ENCODE measurements at places on chromosomes 7 and 10.

DNA sequence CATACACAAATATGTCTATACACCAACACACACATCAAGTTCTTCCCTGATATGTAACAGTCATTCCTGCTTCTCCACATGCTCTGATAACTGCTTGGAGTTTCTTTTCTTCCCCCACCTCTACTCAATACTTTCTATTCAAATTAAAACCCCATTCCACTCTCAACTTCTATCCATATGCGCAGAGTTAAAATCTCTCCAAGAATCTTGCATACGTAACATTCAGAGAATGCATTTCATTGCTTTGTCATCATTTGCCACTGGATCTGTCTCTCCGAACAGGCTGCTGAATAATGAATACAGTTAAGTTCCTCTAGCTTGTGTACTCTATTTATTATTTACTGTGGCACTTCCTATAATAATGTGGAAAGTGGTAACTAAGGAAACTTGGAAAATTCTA lies 68.8 kb downstream of the DGKB start:
- no peak for DNase-seq

GRCh38 chr10:125023862-125024496 lies 82.1 kb downstream of the ZRANB1 start:
- DNase-seq, result no peak

DNA sequence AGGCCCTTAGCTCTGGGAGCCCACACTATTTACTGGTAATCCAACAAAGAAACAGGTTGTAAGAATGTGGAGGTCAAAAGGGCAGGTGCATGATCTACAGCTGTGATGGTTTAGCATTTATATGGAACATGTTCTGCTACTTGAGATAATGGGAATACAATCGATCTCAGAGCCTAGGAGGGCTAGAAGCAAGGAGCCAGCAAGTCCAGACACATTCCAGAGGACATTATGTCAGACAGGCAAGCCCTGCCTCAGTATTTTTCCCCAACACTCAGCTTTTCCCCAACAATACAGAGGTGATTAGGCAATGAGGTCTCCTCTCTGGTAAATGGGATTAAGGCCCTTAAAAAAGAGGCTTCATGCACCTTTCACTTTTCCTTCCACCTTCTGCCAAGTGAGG lies 21.4 kb upstream of the GNAT3 start:
- DNase-seq, result no peak

DNA sequence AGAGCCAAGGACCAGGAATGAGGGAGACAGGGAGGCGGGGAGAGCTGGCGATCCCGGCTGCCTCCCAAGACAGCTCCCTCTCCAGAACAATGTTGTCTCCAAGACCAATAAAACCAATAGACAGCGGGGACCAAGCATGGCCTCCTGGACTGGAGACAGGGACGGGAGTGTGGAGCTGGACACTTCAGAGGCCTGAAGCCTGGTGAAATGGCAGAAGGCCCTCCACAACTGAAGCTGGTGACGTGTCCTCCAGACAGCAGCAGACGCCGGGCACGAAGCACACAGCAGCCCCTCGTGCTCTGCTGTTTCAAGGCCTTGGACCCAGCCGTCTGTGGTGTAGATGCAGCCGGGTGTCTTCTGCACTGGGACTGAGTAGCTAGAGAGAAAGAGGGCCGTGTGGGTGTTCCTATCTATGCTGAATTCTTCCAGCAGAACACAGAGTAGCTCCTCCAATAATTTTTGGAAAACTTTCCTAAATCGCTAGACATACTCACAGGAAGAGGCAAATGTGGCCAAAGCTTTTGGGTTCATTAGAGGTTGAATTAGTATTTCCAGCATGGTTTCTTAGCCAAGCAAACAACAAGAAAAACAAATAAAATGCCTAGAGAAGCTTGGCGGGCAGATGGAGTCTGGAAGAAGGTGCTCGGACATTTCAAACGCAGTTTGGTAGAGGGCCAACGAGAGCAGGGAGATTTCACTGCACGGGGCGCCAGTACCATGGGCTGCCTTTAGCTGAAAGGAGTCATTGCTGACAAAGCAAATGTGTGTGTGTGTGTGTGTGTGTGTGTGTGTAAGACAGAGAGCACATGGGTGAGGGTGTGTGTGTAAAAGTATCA lies 570.4 kb downstream of the TCERG1L start:
- DNase-seq, result no peak

DNA sequence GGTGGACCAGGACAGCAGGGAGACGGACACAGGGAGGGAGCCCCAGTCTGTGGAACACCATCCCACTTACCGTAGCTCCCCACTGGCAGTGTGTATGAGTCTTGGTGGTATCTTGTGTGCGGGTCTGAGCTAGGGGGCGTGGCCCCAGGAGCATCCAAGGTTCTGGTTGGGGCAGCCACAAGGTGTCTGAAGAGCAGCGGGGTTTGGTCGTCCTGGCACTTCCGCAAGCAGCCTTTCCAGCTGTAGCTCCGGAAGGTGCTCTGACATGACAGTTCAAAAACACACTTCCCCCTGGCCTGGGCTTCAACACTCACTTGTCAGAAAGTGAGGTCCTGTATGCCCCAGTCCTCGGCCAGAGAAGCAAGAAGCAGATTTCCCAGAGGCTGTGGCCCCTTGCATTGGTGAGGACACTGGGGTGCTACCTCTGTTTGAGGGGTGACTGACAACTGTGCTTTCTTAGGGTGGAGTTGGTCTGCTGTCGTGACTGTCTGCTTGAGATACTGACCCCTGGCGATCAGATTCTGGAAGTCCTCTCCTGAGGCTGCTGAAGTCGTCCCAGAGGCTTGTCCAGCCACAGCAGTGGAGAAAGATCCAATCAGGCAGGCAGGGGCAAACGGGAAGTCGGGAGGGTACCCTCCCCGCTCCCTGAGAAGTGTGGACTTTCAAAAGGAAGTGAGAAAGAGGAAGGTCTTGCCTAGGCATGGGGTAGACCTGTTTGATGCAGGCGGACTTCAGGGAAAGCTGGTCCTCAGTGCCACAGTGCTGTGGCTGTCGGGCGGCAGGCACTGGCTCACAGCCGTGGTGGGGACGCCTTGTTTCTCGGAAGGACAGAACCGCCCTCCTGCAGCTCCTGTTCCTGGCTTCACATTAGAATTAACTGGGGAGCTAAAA lies 51.4 kb upstream of the PFKFB3 start:
- DNase-seq, result peak; percentile 66

GRCh38 chr7:47576031-47576865 lies 5.7 kb downstream of the TNS3 start:
- DNase-seq, result no peak

- DNase-seq, result no peak
Measured at GRCh38 chr7:104985259-104985617, 28.8 kb upstream of the KMT2E start.

- DNase-seq, result no peak
Measured at GRCh38 chr7:12884033-12884432, 196.6 kb downstream of the ARL4A start.

DNA sequence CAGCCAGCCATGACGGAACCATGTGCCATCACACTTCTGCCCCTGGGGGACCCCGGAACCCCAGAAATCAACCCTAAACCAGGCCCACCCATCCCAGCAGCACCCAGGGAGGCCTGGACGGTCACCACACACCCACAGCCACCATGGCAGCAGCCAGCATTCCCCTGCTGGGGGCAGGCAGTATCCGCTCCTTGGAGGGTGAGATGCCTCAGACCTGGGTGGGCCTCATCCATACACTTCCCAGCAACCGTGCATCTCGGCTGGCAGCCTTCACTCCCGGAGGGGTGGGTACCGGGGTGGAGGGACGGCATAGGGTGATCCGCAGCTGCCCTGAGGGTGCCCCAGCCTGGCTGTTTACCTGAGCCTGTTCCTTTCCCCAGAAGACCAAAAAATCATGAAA lies 69.1 kb upstream of the FAM20C start:
- DNase-seq, result no peak

DNA sequence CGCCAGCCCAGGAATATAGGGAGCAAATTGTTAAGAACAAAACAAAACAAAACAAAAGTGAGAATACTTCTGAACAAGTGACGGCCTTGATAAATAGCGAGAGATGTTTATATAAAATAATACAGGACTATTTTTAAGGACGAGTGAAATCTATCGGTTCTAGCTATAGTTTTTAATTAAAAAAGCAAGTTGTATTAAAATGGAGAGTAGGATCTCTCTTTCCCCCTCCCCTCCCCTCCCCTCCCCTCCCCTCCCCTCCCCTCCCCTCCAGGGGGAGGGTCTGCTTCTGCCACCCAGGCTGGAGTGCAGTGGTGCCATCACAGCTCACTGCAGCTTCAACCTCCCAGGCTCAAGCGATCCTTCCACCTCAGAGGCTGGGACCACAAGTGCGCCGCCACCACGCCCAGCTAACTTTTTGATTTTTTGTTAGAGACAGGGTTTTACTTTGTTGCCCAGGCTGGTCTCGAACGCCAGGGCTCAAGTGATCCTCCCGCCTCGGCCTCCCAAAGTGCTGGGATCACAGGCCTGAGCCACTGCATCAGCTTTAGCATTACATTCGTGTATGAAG lies 440 bp upstream of the TCAF1 start:
- DNase-seq, result no peak

- no peak for DNase-seq
Measured at GRCh38 chr7:572416-573268, 53.0 kb upstream of the PDGFA start.

GRCh38 chr7:6078548-6078947 lies 47.4 kb downstream of the ANKRD61 start:
- DNase-seq, result peak; percentile 21

DNA sequence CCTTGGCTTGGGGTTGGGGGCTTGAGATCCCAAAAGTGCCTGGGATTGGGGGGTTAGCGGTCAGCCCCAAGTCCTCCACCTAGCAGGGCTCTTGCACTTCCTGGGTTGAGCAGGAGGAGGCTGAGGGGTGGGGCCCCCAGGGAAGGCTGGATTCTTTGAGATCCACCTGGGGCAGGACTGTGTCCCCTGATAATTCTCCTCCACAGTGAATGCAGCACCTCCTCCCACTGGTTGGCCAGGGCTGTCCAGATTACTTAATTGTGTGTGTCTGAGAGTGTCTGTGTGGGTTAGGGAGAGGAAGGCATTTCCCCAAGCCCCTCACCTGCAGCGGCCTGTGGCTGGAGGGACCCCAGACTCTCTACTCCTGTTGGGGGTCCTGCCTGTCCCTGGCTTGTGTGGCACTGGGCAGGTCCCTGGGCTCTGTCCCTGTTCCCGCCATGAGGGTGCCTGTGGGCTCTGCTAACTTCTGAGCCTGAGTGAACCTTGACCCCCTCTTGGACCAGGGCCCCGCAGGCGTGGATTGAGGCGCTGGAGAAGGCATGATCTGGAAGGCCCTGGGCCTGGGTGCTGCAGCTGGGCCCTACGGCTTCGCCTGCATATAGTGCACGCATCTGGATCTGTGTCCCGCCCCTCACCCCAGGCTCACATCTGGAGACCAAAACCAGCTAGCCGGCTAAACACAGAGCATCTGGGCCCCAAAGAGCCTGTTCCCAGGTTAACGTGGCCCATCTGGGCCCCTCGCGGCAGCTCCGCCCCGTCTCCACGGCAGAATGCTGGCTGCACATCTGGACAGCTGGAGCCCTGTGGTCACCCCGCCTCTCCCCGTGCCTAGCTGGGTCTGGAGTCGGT lies 10.4 kb downstream of the TMEM270 start:
- no peak for DNase-seq

GRCh38 chr7:110779339-110779738 lies 311.6 kb upstream of the LRRN3 start:
- DNase-seq, result no peak

All from CD4-positive, alpha-beta T cell treated with Interleukin-1 beta for 1 hour (primary cell).